ENCODE measurements at places on chromosomes 4 and X. TPM values are rescaled to one million over a fixed set of nuclear protein-coding genes. Genes with fewer than 3 reads are reported as not detected.

Gene TKTL1
- total RNA-seq: not detected

Gene GYG2
- total RNA-seq: 1.4 TPM

Gene NOP14
- total RNA-seq: 31.2 TPM

Gene GPRASP2
- total RNA-seq: 15.6 TPM

Gene ARHGAP6
- total RNA-seq: 0.30 TPM

Gene GYPA
- total RNA-seq: not detected

Gene HHIP
- total RNA-seq: 89.8 TPM

Gene MAGED1
- 83.2 TPM for total RNA-seq

Gene HTR2C
- total RNA-seq: not detected

Gene IL2RG
- total RNA-seq: not detected

Gene FDCSP
- not detected for total RNA-seq

Gene USP9X
- total RNA-seq: 86.3 TPM

Gene HSD17B13
- total RNA-seq: not detected

Gene GIMD1
- not detected for total RNA-seq

Gene ATOH1
- total RNA-seq: not detected

Gene CHRDL1
- total RNA-seq: not detected

Gene PIR
- total RNA-seq: 415 TPM

Gene PNPLA4
- total RNA-seq: 8.8 TPM

Gene F8A2
- total RNA-seq: not detected

Gene BEX4
- total RNA-seq: 29.9 TPM

Gene SLC6A14
- total RNA-seq: not detected

Gene COX7B
- total RNA-seq: 372 TPM

Gene SEC24B
- 10.7 TPM for total RNA-seq

Gene SMIM10L2A
- total RNA-seq: 0.30 TPM

Gene TET2
- 6.7 TPM for total RNA-seq

Gene SRPX
- 66.0 TPM for total RNA-seq

Gene VSIG4
- not detected for total RNA-seq

Gene CYTL1
- 204 TPM for total RNA-seq

Gene EPGN
- 0.32 TPM for total RNA-seq

Gene UGT2B11
- not detected for total RNA-seq

Gene NHS
- total RNA-seq: 0.15 TPM

Gene CENPVL1
- not detected for total RNA-seq

Gene TKTL2
- not detected for total RNA-seq

Gene PASD1
- not detected for total RNA-seq

Gene GABRB1
- not detected for total RNA-seq

Gene ALB
- not detected for total RNA-seq

Gene TLR1
- total RNA-seq: 3.2 TPM

Gene GNRHR
- total RNA-seq: not detected

Gene GYPE
- 0.32 TPM for total RNA-seq

Gene CXCL9
- not detected for total RNA-seq

Gene FGF2
- 13.3 TPM for total RNA-seq

Gene TCP11X2
- total RNA-seq: not detected

Gene GLOD5
- not detected for total RNA-seq

Gene TSPAN7
- 3.6 TPM for total RNA-seq

Gene L1CAM
- not detected for total RNA-seq

Gene SSX3
- not detected for total RNA-seq

Gene GPR34
- not detected for total RNA-seq

Gene KCTD8
- total RNA-seq: not detected

Gene PNCK
- total RNA-seq: not detected

Gene C4orf17
- total RNA-seq: not detected

Gene MAGEA4
- not detected for total RNA-seq

Gene F8
- total RNA-seq: 0.97 TPM

Gene LSM6
- 77.1 TPM for total RNA-seq

Gene GPAT3
- total RNA-seq: 1.9 TPM

Gene CT47B1
- not detected for total RNA-seq

Gene SLC25A43
- 16.2 TPM for total RNA-seq
